Stimulated activated CD8-positive, alpha-beta memory T cell treated with anti-CD3 and anti-CD28 coated beads, Interleukin-4, amount 100 ng/mL, for 4 hours (primary cell): ENCODE measurements at places on chromosomes 3 and 15.

GRCh38 chr15:60442763-60443162 lies 36.2 kb downstream of the ICE2 start:
- no peak for DNase-seq

GRCh38 chr3:183122257-183122932 lies 23.1 kb upstream of the MCCC1 start:
- DNase-seq: no peak

DNA sequence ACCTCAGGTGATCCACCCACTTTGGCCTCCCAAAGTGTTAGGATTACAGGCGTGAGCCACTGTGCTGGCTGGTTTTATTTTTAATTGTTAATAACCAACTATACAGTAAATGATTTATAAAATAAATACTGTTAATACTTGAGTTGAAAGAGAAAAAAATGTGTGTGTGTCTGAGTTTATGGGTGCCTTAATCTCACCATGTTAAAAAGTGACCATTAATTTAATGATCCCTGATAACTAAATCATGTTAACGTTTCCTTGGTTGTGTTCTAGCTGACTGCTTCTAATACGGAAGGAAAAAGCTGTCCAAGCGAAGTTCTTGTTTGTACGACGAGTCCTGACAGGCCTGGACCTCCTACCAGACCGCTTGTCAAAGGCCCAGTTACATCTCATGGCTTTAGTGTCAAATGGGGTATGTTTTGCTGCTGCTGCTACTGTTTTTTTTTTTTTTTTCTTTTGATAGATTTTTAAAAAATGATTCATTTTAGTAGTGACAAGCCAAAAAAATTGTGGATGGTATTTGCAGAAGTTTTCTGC lies 113.5 kb downstream of the GHSR start:
- DNase-seq: no peak

- DNase-seq: no peak
Measured at GRCh38 chr15:38520035-38520434, 44.6 kb downstream of the RASGRP1 start.

- no peak for DNase-seq
Measured at GRCh38 chr3:58824285-58824684, 157.7 kb upstream of the FAM3D start.

DNA sequence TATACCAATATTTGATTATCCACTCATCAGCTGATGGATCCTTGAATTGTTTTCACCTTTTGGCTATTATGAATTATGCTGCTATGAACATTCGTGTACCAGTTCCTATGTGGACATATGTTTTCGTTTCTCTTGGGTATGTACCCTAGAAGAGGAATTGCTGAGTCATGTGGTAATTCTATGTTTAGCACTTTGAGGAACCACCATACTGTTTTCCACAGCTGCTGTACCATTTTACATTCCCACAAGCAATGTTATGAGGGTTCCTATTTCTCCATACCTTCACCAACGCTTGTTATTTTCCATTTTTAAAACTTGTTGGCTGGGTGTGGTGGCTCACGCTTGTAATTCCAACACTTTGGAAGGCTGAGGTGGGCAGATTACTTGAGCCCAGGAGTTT lies 62.9 kb downstream of the RPLP1 start:
- DNase-seq: no peak
